SJSA1 (cell line): ENCODE measurements at places on chromosomes 1 and 21.

DNA sequence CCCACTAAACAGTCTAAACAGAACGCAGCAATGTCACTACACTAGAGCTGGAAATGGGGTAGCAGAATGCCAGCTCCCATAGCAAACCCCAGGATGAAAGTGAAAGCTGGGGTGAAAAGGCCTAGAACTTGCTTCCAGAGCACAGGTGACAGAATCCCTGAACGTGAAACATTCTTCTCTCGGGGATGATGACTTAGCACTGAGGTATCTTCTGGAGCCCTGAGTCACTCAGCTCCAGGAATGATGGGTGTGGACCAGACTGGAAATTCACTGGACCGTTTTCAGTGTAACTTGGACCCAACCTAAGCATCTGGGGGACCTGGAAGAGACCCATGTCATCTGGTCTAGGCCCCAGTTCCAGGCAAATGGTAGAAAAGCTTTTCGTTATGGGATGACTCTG lies 108.9 kb downstream of the CDC7 start:
- no peak for DNase-seq

- no peak for DNase-seq
Observed at GRCh38 chr1:60596791-60597750, 485.3 kb upstream of the NFIA start.

- DNase-seq, result no peak
Observed at GRCh38 chr1:157154291-157154690, 16.1 kb upstream of the ETV3 start.

DNA sequence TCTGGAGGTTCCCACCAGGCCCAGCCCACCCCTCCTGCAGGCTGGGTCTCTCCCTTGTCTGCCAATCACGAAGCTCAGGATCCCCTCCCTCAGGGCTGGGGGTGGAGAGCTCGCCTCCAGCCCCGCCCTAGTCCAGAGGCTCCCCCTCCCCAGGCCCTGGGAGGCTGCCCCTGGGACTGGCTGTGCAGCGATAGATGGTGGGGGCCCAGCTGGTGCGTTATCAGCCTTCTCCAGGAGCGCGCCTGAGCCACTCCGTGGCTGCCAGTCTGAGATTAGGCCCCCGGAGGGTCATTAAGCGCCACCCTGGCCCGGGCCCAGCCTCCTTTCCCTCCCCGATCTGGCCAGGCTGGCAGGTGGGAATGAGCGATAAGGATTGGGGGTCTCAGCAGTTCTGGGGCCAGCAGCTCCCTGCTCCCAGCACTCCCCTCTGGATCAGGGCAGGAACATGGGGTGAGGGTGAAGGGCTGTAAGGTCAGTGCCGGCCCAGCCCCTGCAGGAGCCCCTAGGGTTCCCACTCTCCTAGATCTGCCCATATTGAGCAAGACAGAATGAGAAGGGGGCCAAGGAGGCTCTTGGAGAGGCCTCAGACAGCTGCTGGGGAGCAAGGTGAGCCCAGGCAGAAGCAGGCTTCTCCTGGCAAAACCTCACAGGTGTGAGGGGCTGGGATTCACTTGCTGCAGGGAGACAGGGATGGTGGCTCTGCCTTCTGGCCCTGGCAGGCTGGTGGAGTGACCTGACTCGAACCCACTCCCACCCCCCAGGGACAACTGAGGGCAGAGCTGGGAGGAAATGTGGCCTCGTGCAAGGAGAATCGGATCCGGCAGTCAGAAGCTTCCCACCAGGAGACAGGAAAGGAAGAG lies 8.5 kb downstream of the PDZK1IP1 start:
- peak; percentile 36 for DNase-seq

DNA sequence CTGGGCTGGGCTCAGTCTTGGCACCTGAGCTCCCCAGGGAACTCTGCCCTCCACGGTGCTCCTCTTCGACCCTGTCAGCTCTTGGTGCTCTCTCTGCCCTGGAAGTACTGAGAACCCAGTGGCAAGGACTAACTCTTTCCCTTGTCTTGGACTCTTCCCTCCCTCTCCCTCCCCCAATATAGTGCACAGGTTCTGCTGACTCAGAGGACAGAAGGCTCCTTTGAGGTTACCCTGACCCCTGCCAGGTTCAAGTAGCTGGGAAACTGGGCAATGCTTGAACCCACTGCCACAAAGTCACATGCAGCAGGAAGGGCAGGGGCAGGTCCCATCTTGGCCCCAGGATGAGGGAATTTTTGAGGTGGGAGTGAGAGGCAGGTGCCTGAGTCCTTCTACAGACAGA lies 20.3 kb downstream of the KCNQ4 start:
- DNase-seq, result no peak

- DNase-seq, result no peak
Observed at GRCh38 chr1:87556326-87556725, 227.6 kb downstream of the LMO4 start.

DNA sequence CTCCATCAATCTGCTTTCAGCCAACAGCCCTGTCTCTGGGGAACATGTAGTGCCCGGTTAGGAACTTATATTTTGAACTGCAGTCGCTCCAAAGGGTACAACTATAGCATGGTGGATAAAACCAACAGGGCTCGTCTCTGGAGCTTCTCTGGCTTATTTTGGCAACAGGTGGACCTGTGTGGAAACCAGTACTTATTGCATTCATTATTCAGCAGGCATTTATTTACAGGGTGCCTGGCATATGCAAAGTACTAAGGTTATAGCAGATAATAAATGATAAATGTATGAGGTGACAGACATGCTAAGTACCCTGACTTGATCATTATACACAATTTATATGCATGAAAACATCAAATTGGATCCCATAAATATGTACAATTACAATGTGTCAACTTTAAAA lies 93.7 kb downstream of the RGS7 start:
- DNase-seq, result no peak

DNA sequence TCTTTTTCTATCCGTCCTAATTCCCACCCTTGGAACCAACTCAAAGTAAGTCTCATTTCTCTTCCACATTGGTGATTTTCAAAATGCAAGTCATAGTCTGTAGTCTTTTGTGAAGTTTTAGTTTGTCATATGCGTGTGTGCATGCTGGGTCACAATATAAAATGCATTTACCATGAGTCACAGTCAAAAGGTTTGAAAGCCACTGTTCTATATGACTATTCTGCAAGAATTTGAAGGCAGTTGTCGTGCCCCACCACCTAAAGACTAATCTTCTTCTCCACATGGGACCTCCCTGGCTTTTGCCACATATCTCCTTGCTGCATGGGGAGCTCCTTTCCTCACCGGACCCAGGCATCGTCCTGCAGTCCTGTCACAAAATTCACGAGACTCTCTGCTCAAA lies 1.6 kb downstream of the STPG1 start:
- DNase-seq, result peak; percentile 85

- DNase-seq, result no peak
Observed at GRCh38 chr21:26717146-26717739, 128.0 kb downstream of the ADAMTS1 start.

- DNase-seq, result peak; percentile 37
Observed at GRCh38 chr1:2972879-2973575, 48.2 kb upstream of the ACTRT2 start.

DNA sequence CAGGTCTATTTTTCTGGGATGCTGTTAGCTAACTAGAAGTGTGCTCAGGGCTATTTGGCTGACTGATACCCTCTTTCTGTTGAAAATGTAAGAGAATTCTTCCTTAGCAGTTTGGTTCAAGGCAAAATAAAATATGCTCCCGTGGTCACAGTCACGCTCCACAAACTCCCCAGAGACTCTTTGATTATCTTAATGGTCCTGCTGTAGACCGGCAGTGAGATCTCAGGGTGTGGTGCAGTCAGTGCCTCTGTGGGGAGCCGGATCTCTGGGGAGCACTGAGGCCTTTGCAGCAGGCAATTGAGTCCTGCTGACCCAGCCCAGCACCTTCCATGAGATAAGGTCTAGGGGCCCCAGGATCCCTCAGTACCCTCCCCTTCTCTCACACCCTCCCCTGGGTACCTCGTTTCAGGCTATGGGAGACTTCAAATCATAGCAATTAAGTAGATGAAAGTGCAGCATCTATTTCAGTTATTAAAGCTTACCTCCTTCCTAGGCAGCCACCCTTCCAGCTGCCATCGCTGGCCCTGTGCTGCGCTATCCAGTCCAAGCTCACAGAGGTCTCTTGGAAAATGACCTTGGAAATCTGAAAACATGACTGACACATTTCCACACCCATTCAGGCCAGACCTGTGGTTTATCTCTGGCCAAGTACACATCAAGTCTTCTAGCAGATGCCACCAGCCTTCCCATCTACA lies 98.1 kb downstream of the SEC16B start:
- DNase-seq, result no peak

DNA sequence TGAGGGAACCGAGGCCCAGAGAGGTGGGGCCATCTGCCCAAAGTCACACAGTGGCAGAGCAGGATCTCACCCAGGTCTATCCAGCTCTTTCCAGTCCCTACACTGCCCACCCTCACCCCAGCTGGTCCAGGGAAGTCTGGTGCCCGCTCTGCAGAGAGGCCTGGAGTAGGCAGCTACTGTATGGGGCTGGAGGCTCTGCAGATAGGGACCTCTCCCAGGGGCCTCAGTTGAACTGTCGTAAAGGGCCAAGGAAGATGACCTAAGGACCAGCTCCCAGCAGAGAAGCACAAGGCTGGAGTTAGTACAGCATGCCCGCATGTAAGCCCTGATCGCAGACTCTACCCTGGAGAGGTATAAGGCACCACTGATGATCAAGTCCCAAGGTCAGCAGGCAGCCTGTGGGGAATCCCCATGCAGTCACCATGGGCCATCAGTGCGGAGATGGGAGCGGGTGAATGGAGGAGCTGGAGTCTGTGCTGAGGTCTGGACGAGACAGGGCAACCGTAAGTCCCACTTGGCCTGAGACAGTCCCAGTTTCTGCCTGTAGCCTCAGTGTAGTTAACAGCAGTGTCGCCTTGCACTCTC lies 320.2 kb downstream of the MATN1 start:
- DNase-seq, result no peak

GRCh38 chr1:65991694-65992093 lies 199.0 kb downstream of the PDE4B start:
- DNase-seq, result no peak

DNA sequence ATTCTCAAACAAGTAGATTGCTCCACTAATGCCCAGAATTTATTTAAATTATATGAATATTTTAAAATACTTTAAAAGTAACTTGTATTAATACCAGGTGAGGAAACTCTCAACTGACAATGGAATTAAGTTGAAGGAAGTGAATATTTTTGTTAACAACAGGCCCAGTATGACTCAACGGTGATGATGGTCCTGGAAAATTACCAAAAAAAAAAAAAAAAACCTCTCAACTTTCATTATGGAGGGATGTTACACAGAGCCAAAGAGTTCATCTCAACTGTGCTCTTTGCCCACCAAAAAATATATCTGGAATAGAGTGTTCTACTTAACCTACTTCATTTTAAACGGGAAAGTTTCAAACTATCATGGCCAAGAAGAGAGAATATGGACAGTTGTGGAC lies 28.3 kb downstream of the CFH start:
- DNase-seq, result no peak

- no peak for DNase-seq
Observed at GRCh38 chr1:199447906-199448305, 579.6 kb upstream of the NR5A2 start.

GRCh38 chr1:43464681-43465504 lies 11.2 kb upstream of the HYI start:
- DNase-seq, result no peak

- peak; percentile 67 for DNase-seq
Observed at GRCh38 chr1:230310381-230311163, 115.6 kb downstream of the PGBD5 start.

DNA sequence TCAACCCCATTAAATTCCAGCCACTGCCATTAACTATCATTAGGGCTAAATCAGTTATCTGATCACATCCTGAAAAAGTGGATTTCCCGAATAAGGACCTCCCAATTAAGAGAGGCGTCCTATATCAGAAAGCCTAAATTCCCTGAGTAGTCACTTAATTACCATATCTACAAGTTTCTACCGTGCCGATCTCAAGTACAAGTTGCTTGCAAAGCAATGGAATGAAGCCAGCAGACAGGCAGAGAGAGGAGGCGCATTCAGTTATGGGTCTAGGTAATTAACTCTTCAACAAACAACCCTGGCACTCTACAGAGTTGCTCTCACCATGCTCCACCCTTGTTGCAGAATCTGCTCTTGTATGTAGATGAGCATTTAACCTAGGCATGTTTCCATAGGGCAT lies 494.6 kb upstream of the RUNX1 start:
- DNase-seq, result no peak

DNA sequence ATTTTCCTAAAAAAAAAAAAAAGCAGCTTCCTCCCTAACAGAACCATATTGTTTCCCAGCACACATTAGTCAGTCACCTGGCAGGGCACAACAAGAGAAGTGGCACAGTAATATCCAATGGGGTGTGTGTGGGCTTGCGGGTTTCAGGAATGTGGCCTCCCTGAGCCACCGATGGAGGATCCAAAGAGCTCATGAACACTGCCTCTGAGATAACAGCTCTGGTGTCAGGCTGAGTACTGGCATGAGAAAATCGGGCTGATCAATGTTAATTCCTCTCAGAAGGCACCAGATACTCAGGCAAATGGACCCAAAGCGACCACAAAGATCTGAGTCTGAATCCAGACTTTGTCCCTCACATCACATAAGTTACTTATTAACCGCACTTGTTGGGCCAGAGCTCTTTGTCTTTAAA lies 2.2 kb upstream of the LYPD8 start:
- DNase-seq, result no peak

GRCh38 chr1:118615066-118615465 lies 373.1 kb downstream of the TBX15 start:
- no peak for DNase-seq

DNA sequence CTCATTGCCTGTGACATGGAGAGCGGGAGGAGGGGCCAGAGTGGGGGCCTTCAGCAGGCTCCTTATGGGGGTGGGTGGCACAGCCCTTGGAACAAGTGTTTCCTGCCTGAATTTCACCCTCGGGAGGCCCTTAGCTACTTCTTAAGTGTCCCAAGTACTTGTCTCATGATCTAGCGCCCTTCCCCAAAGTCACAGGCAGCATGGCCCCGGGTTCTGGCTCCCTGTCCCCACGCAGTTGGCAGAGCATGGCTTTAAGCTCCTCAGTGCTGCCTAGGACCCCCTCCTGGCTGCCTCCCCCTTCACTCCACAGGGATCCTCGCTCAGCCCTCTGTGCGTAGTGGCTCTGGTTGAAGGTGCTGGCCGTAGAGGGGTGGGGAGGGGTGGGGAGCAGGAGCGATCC lies 197.2 kb downstream of the CAMTA1 start:
- no peak for DNase-seq

DNA sequence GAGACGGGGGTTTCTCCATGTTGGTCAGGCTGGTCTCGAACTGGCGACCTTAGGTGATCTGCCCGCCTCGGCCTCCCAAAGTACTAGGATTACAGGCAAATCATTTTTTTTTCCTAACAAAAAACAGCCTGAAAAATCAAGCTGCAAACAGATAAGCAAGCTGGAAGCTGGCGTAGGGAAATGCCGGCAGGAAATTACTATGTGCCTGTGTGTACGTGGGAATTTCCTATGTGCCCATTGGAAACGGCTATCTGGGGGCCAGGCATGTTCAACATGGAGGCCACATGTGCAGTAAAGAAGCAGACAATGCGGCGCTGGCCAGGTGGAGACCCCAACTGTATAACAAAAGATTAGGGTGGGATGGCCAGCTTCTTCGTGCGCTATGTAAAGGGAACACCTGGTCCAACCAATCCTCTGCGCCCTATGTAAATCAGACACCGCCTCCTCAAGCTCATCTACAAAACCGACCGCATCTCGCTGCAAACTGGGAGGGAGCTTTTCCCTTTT lies 9.1 kb upstream of the AADACL4 start:
- no peak for DNase-seq

GRCh38 chr1:25461849-25462248 lies 31.2 kb downstream of the MACO1 start:
- no peak for DNase-seq

GRCh38 chr1:204287466-204287891 lies 72.2 kb downstream of the PLEKHA6 start:
- DNase-seq, result peak; percentile 10
